ENCODE measurements at places on chromosomes 6 and 20. TPM values are rescaled to one million over a fixed set of nuclear protein-coding genes. Genes with fewer than 3 reads are reported as not detected.

The SLC52A3 gene
- 0.03 TPM for polyA plus RNA-seq

The HLA-DMB gene
- 209 TPM for polyA plus RNA-seq

The PRDM13 gene
- 0.02 TPM for polyA plus RNA-seq

The LINC00237 gene
- not detected for polyA plus RNA-seq

The C6orf15 gene
- polyA plus RNA-seq: not detected

The TRDN gene
- polyA plus RNA-seq: 0.10 TPM

The NNAT gene
- 0.29 TPM for polyA plus RNA-seq

The CTAGE9 gene
- not detected for polyA plus RNA-seq

The SLC24A3 gene
- polyA plus RNA-seq: 0.58 TPM

The CD93 gene
- polyA plus RNA-seq: 4.1 TPM

The SRXN1 gene
- 4.5 TPM for polyA plus RNA-seq

The PLN gene
- 3.9 TPM for polyA plus RNA-seq

The PNPLA1 gene
- polyA plus RNA-seq: 0.13 TPM

The TMX4 gene
- polyA plus RNA-seq: 9.6 TPM

The SASH1 gene
- polyA plus RNA-seq: 4.5 TPM

- H3K27ac ChIP-seq: no peak overlapping the region
- H3K4me3 ChIP-seq: no peak overlapping the region
- no peaks in the 10 kb centered on the region for H3K36me3 ChIP-seq
- H3K4me1 ChIP-seq: no peaks in the 10 kb centered on the region
Observed at GRCh38 chr6:89581689-89582088, 56.9 kb downstream of the LYRM2 start.

DNA sequence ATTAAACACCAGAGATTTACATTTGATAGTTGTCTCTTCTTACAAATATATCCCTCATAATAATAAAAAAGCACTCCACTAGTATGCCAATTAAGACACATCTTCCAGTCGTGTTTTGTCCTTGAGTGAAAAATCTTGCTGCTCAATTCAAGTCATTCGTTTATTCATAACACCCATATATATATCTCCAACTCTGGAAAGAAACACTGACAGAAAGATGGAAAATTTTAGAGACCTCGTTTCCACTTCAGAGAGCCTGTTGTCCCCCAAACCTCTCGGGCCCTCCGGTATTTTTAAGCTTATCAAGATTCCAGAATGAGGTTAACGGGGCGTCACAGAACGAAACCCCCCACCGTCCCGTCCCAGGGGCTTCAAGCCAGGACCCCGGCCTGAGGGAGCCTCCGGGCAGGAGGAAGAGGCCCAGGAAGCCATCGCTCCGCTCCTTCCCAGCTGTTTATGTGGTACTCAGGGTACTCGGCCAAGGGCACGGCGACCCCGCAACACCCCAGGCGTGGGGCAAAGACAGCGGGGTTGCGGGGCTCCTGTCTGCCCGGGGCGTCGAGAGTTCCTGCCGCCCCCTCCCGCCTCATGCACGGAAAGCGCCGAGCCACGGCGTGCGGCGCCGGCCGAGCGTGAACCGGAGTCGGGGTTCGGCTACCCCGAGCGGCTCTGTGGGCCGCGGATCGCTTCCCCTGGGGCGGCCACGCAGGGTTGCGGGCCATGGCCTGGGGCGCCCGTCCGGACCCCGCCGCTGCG, 623 bp upstream of the SNX9 start:
- peaks cover 36% of the 10 kb centered on the region for H3K4me1 ChIP-seq
- H3K27me3 ChIP-seq: no peaks in the 10 kb centered on the region
- H3K27ac ChIP-seq: peak overlapping the region; percentile 91
- H3K4me3 ChIP-seq: peak overlapping the region; percentile 72
- peak; percentile 83 for DNase-seq

DNA sequence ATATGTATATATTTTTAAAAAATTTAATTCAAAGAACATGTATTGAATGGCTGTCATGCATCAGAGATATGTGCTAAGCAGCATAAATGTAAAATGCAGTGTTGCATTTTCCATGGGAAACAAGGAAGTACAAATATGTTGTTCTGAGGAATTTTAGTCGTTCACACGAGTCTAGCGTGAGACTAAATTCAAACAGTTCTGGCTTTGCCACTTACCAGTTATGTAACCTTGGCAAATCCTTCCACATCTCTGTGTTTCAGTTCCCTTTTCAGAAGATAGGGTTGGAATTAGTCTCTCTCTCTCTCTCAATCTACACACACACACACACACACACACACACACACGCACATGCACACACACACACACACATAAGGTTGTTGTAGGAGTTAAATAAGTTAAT, 305.4 kb downstream of the UTRN start:
- H3K36me3 ChIP-seq: peaks cover 3% of the 10 kb centered on the region
- H3K4me3 ChIP-seq: no peak overlapping the region
- no peaks in the 10 kb centered on the region for H3K4me1 ChIP-seq
- H3K27me3 ChIP-seq: no peaks in the 10 kb centered on the region

- no peak overlapping the region for H3K4me3 ChIP-seq
- no peaks in the 10 kb centered on the region for H3K27me3 ChIP-seq
- no peak overlapping the region for H3K27ac ChIP-seq
Observed at GRCh38 chr6:148968771-148969602, 222.2 kb downstream of the UST start.

DNA sequence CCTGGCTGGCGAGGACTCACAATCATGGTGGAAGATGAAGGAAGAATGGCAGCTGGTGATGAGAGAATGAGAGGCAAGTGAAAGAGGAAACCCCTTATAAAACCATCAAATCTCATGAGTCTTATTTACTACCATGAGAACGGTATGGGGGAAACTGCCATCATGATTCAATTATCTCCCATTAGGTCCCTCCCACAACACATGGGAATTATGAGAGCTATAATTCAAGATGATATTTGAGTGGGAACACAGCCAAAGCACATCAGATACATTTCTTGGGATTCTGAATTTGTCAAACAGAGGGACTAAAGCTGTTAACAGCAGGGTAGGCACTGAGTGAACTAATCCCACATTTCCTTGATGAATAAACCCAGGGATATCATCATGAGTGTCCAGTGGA, 116.2 kb upstream of the PLCB4 start:
- H3K4me1 ChIP-seq: no peaks in the 10 kb centered on the region
- H3K36me3 ChIP-seq: no peaks in the 10 kb centered on the region
- H3K4me3 ChIP-seq: no peak overlapping the region
- no peak for DNase-seq

DNA sequence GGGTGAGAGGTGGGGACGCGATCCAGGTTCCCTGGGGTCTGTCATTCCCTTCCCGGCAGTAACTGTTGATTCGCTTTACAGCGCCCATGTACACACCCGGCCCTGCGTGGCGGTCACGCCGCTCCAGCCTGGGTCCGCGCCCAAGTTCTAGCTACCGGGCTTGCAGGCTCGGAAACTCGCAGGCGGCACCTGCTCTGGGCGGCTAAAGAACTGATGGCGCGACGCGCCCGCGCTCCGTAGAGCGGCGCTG, 1.4 kb upstream of the POU3F2 start:
- peaks cover 100% of the 10 kb centered on the region for H3K27me3 ChIP-seq
- H3K36me3 ChIP-seq: no peaks in the 10 kb centered on the region
- no peak overlapping the region for H3K27ac ChIP-seq
- DNase-seq: peak; percentile 81

GRCh38 chr6:14985366-14985765, 260.5 kb upstream of the JARID2 start:
- H3K4me1 ChIP-seq: no peaks in the 10 kb centered on the region
- no peak for DNase-seq
- H3K36me3 ChIP-seq: no peaks in the 10 kb centered on the region
- no peak overlapping the region for H3K4me3 ChIP-seq
- no peaks in the 10 kb centered on the region for H3K27me3 ChIP-seq

- no peaks in the 10 kb centered on the region for H3K36me3 ChIP-seq
- H3K27me3 ChIP-seq: peaks cover 13% of the 10 kb centered on the region
- H3K27ac ChIP-seq: peak overlapping the region; percentile 65
- peaks cover 17% of the 10 kb centered on the region for H3K4me1 ChIP-seq
Observed at GRCh38 chr6:27693766-27694546, 218.2 kb downstream of the OR2B2 start.

GRCh38 chr6:142429195-142429594, 127.4 kb downstream of the ADGRG6 start:
- H3K4me3 ChIP-seq: no peak overlapping the region
- H3K27me3 ChIP-seq: no peaks in the 10 kb centered on the region
- no peaks in the 10 kb centered on the region for H3K36me3 ChIP-seq
- H3K27ac ChIP-seq: no peak overlapping the region
- H3K4me1 ChIP-seq: no peaks in the 10 kb centered on the region

GRCh38 chr6:143107440-143107839, 46.8 kb downstream of the AIG1 start:
- H3K27ac ChIP-seq: no peak overlapping the region
- H3K4me3 ChIP-seq: no peak overlapping the region
- no peaks in the 10 kb centered on the region for H3K4me1 ChIP-seq
- no peaks in the 10 kb centered on the region for H3K36me3 ChIP-seq
- DNase-seq: no peak

DNA sequence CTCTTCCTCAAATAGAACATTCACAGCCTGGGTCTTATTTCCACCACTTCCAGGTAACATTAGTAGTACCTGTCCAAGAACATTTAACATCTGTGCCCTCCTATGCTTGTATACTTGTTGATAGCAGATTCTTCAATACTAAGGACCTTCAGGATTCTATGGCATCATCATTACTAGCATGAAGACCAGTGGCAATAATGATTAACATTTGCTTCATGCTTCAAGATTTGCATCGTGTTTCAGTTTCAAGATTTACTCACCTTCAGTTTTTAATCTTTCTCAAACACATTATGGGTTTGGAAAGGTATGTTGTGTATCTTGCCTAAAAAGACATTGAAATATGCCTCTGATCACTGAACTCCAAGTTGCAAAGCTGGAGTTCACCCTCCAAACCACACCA, 412.8 kb upstream of the NRSN1 start:
- H3K4me1 ChIP-seq: no peaks in the 10 kb centered on the region
- H3K27ac ChIP-seq: no peak overlapping the region
- no peak for DNase-seq
- no peaks in the 10 kb centered on the region for H3K36me3 ChIP-seq
- H3K27me3 ChIP-seq: no peaks in the 10 kb centered on the region
- H3K4me3 ChIP-seq: no peak overlapping the region

- no peak for DNase-seq
- no peaks in the 10 kb centered on the region for H3K36me3 ChIP-seq
- H3K4me3 ChIP-seq: no peak overlapping the region
- no peaks in the 10 kb centered on the region for H3K27me3 ChIP-seq
Observed at GRCh38 chr6:63022631-63023030, 188.6 kb upstream of the FKBP1C start.

GRCh38 chr6:87444362-87444761, 28.4 kb upstream of the SLC35A1 start:
- H3K27me3 ChIP-seq: peaks cover 14% of the 10 kb centered on the region
- no peak for DNase-seq
- H3K4me1 ChIP-seq: no peaks in the 10 kb centered on the region
- no peak overlapping the region for H3K4me3 ChIP-seq

GRCh38 chr20:38957235-38957876, 4.8 kb upstream of the DHX35 start:
- H3K4me1 ChIP-seq: peaks cover 4% of the 10 kb centered on the region
- H3K27ac ChIP-seq: no peak overlapping the region
- no peak for DNase-seq
- no peaks in the 10 kb centered on the region for H3K27me3 ChIP-seq

GRCh38 chr20:6123649-6124014, 802 bp upstream of the FERMT1 start:
- H3K4me1 ChIP-seq: peaks cover 12% of the 10 kb centered on the region
- no peaks in the 10 kb centered on the region for H3K36me3 ChIP-seq
- no peak overlapping the region for H3K4me3 ChIP-seq
- H3K27me3 ChIP-seq: no peaks in the 10 kb centered on the region
- DNase-seq: no peak

DNA sequence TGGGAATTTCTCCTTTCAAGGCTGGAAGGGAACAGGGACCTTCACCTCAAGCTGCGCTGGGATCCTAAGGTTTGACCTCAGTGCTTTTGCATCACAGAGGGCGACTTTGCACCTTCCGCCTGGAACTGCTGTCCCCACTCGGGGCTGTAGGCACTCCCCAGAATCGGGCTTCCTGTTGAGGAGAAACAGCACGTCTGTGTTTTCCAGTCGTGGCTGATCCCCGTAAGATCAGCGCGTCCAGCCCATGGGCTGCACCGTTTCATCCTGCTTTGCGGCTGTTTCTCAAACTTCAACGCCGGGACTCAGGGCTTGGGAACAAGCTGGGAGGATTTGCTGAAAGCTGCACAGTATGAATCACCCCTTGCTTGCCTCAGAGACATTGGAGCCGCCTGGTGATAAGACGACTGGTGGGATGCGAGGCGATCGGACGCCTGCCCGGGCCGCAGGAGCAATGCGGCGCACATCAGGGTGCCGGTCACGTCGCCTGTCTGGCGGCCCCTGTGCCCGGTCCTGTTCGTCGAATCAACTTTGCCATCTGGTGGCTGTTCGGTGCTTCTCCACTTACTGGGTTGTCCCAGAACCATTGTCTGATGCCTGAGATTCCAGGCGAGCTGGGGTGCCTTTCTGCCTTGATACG, 53.6 kb upstream of the FRMD1 start:
- H3K27ac ChIP-seq: no peak overlapping the region
- H3K4me3 ChIP-seq: no peak overlapping the region
- H3K4me1 ChIP-seq: no peaks in the 10 kb centered on the region
- no peak for DNase-seq
- no peaks in the 10 kb centered on the region for H3K36me3 ChIP-seq

- H3K27ac ChIP-seq: no peak overlapping the region
- no peak for DNase-seq
- no peaks in the 10 kb centered on the region for H3K27me3 ChIP-seq
- no peaks in the 10 kb centered on the region for H3K36me3 ChIP-seq
- no peaks in the 10 kb centered on the region for H3K4me1 ChIP-seq
Observed at GRCh38 chr6:27106382-27106781, 141.1 kb upstream of the PRSS16 start.

GRCh38 chr6:42448927-42449659, 2.6 kb downstream of the TRERF1 start:
- no peak for DNase-seq
- H3K27ac ChIP-seq: peak overlapping the region; percentile 51
- H3K4me3 ChIP-seq: peak overlapping the region; percentile 94
- peaks cover 3% of the 10 kb centered on the region for H3K27me3 ChIP-seq
- H3K4me1 ChIP-seq: peaks cover 95% of the 10 kb centered on the region

DNA sequence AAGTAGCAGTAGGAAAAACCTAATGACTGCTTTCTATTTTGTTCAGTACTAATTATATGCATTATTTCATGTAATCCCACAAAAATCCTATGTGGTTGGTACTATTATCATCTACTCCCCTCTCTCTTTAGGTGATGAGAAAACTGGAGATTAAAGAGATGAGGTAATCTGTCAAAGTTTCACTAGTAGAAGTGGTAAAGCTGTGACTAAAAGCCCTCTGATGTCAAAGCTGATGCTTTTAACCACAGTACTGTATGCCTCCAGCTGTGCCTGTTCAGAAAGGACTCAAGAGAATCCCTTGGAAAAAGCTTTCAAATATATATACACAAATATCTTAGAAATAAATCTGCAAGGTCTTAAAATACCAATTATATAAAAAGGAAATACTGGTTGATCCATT, 38.0 kb downstream of the PHIP start:
- H3K36me3 ChIP-seq: no peaks in the 10 kb centered on the region
- H3K27me3 ChIP-seq: no peaks in the 10 kb centered on the region
- H3K4me1 ChIP-seq: no peaks in the 10 kb centered on the region
- no peak overlapping the region for H3K27ac ChIP-seq
- DNase-seq: no peak
- no peak overlapping the region for H3K4me3 ChIP-seq

- H3K27ac ChIP-seq: peak overlapping the region; percentile 13
- no peaks in the 10 kb centered on the region for H3K36me3 ChIP-seq
- peaks cover 37% of the 10 kb centered on the region for H3K4me1 ChIP-seq
- no peaks in the 10 kb centered on the region for H3K27me3 ChIP-seq
- no peak overlapping the region for H3K4me3 ChIP-seq
- peak; percentile 35 for DNase-seq
Observed at GRCh38 chr6:158020272-158020711, 38.6 kb downstream of the SYNJ2 start.
